ENCODE measurements at places on chromosomes 12 and 14. TPM values are rescaled to one million over a fixed set of nuclear protein-coding genes. Genes with fewer than 3 reads are reported as not detected.

Gene SERPINA3
- not detected for total RNA-seq

Gene KLRD1
- 0.13 TPM for total RNA-seq

Gene OTX2
- not detected for total RNA-seq

Gene CLEC4A
- not detected for total RNA-seq

Gene TOMM20L
- total RNA-seq = not detected

Gene MGAT2
- total RNA-seq = 59.5 TPM

Gene BEGAIN
- total RNA-seq = under 0.01 TPM
